CD8-positive, alpha-beta memory T cell (primary cell): ENCODE measurements at places on chromosomes 5 and 9. TPM values are rescaled to one million over a fixed set of nuclear protein-coding genes. Genes with fewer than 3 reads are reported as not detected.
A peak's percentile ranks its signal among the peaks of the same experiment; 100 is the strongest.

Gene CNTNAP3
- total RNA-seq = not detected

Gene SCGB3A2
- total RNA-seq = not detected

Gene FBXO10
- 2.3 TPM for total RNA-seq

Gene TRPM3
- total RNA-seq = not detected

DNA sequence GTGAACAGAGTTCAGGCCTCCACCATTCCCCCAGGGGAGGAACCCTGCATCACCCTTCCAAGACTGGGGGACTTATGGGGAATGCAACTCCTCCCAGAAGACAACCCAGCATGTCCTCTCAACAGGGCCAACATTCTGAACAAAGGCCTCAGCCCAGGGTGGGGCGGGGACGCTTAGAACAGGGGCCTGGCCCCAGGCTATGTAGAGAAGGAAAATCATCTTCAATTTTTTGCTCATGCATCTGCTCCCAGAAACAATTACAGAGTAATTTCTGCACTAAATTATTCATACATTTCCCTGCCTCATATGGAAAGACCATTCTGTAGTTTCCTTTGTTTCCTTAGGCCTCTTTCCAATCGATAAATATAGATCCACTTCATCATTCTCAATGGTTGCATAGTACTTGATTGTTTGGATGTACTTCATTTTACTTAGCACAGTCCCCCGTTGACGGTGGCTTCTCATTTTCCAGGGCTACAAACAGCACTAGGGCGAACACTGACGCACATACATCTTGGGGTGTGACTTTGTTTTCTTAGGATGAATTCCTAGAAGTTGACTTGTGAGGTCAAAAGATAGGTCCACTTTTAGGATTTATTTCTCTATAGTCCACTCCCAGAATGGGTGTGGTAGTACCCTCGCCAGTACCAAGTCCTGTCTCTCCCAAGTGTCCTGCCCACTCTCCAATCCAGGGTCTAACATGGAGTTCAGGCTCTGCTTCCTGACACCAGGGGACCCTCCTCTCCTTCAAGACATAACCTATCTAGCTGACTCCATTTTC is 27.2 kb upstream of the SMU1 start:
- no peak overlapping the region for H3K4me3 ChIP-seq
- no peaks in the 10 kb centered on the region for H3K27me3 ChIP-seq
- no peak for DNase-seq
- H3K36me3 ChIP-seq = no peaks in the 10 kb centered on the region

- H3K4me1 ChIP-seq = no peaks in the 10 kb centered on the region
- DNase-seq = peak; percentile 46
- no peak overlapping the region for H3K27ac ChIP-seq
- H3K36me3 ChIP-seq = no peaks in the 10 kb centered on the region
- H3K4me3 ChIP-seq = no peak overlapping the region
- no peaks in the 10 kb centered on the region for H3K27me3 ChIP-seq
These were observed 28.0 kb downstream of the GLT6D1 start for GRCh38 chr9:135611142-135611874.

- H3K4me3 ChIP-seq = no peak overlapping the region
- no peaks in the 10 kb centered on the region for H3K36me3 ChIP-seq
- no peaks in the 10 kb centered on the region for H3K27me3 ChIP-seq
- DNase-seq = no peak
These were observed 58.7 kb upstream of the PAPPA start for GRCh38 chr9:116094846-116095245.

Gene ANKRD34B
- not detected for total RNA-seq

GRCh38 chr5:59321642-59322041 is 571.9 kb downstream of the PDE4D start:
- no peak for DNase-seq
- no peaks in the 10 kb centered on the region for H3K27me3 ChIP-seq
- no peak overlapping the region for H3K27ac ChIP-seq
- H3K4me3 ChIP-seq = no peak overlapping the region
- no peaks in the 10 kb centered on the region for H3K4me1 ChIP-seq
- no peaks in the 10 kb centered on the region for H3K36me3 ChIP-seq

- no peak overlapping the region for H3K4me3 ChIP-seq
- H3K4me1 ChIP-seq = no peaks in the 10 kb centered on the region
- peaks cover 4% of the 10 kb centered on the region for H3K36me3 ChIP-seq
- no peak for DNase-seq
- H3K27me3 ChIP-seq = no peaks in the 10 kb centered on the region
These were observed 32.4 kb downstream of the ABHD17B start for GRCh38 chr9:71878327-71879274.

Gene TLX3
- not detected for total RNA-seq

DNA sequence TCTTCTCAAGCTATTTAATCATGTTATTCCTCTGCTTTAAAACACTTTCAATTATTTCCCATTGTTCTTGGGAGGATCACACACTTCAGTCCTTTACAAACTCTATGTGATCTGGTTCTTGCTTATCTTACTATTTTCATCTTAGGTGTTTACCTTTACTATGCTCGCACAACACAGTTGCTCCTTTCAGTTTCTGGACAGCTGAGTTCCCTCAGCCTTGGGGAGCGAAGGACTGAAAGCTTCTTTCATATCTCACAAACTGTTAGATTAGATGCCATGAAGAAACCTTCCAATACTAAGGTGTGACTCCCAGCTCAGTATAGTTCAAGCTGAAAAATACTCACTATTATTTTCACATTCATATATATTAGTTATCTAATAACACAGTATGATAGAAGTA is 117.9 kb downstream of the CDC42SE2 start:
- DNase-seq = no peak
- H3K4me1 ChIP-seq = peaks cover 82% of the 10 kb centered on the region
- no peaks in the 10 kb centered on the region for H3K27me3 ChIP-seq
- H3K4me3 ChIP-seq = no peak overlapping the region
- H3K27ac ChIP-seq = peak overlapping the region; percentile 7
- H3K36me3 ChIP-seq = peaks cover 15% of the 10 kb centered on the region

GRCh38 chr5:75089137-75089536 is 36.8 kb upstream of the GCNT4 start:
- H3K36me3 ChIP-seq = no peaks in the 10 kb centered on the region
- DNase-seq = no peak
- no peaks in the 10 kb centered on the region for H3K27me3 ChIP-seq
- no peaks in the 10 kb centered on the region for H3K4me1 ChIP-seq
- no peak overlapping the region for H3K4me3 ChIP-seq
- no peak overlapping the region for H3K27ac ChIP-seq

- no peaks in the 10 kb centered on the region for H3K4me1 ChIP-seq
- no peaks in the 10 kb centered on the region for H3K36me3 ChIP-seq
- H3K27ac ChIP-seq = no peak overlapping the region
- no peaks in the 10 kb centered on the region for H3K27me3 ChIP-seq
- H3K4me3 ChIP-seq = no peak overlapping the region
These were observed 49.1 kb downstream of the PRKACG start for GRCh38 chr9:68964765-68965164.

DNA sequence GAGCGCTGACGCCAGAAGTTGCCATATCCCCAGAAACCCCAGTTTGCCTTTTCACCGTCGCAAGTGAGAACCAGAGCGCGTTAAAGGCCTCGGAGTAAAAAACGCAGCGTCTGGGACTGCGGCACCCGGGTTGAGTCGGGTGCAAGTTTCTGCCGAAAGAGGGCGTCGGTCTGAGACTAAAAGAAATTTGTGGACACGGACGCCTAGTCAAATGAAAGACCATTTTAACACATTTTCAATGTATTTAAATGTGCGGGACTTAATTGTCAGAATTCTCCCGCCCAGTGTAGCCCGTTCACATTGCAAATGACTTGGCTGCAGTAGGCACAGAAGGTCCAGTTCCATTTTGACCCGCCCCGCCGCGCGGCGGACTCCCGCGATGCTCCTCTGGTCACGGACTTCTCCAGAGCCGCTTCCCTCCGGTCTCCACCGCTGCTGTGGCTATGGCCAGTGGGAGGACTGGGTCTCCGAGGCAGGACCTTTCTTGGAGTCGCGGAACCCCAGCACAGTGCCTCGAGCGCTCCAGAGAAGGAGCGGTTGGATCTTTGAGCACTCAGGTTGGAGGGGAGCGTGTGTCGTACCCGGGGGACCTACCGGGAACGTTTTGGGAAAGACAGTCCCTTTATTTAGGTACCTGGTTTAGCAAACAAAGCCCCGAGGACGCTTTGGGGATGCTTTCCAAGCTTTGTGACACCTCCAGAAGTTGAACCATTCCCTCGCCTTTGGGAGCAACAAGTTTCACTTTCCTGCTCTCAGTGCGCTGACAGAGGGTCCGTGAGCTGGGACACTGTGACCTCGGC is 1.2 kb upstream of the NPR3 start:
- H3K27ac ChIP-seq = no peak overlapping the region
- peaks cover 7% of the 10 kb centered on the region for H3K27me3 ChIP-seq
- H3K4me3 ChIP-seq = peak overlapping the region; percentile 50
- no peaks in the 10 kb centered on the region for H3K4me1 ChIP-seq
- no peaks in the 10 kb centered on the region for H3K36me3 ChIP-seq

Gene FOXD4L5
- not detected for total RNA-seq

GRCh38 chr9:2761424-2761823 is 44.1 kb downstream of the KCNV2 start:
- H3K27ac ChIP-seq = no peak overlapping the region
- H3K4me3 ChIP-seq = no peak overlapping the region
- no peaks in the 10 kb centered on the region for H3K27me3 ChIP-seq
- DNase-seq = no peak
- H3K4me1 ChIP-seq = peaks cover 14% of the 10 kb centered on the region

- no peak for DNase-seq
- H3K27me3 ChIP-seq = no peaks in the 10 kb centered on the region
- H3K4me3 ChIP-seq = no peak overlapping the region
- H3K27ac ChIP-seq = no peak overlapping the region
These were observed 155.5 kb upstream of the PPP1R2B start for GRCh38 chr5:156694598-156694997.

Gene PCDHB3
- not detected for total RNA-seq

Gene DTWD2
- 3.3 TPM for total RNA-seq

DNA sequence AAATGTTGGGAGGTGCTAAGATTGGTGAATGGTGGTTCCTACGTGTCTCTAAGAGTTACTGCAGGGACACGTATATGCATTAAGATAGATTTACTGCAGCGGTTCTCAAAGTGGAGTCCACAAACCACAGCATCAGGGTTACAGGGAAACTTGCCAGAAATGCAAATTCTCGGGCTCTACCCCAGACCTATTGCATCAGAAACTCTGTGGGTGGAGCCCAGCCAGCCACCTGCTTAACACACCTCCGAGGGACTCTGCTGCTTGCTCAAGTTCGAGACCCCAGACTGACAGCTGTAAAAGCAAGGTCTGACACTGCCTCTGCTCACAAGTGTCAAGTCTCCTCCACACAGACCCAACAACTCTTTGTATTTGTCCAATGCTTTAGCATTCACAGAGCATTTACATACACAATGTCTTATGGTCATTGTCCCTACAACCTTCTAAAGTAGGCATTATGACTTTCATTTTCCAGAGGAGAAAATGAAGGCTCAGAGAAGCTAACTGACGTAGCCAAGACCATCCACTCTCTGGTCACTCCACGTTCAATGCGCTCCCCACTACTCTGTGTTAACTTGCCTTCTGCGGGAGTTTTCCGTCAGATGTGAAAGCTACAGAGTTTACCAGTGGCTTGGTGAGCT is 48.8 kb downstream of the HSD17B3 start:
- H3K36me3 ChIP-seq = no peaks in the 10 kb centered on the region
- no peak overlapping the region for H3K4me3 ChIP-seq
- no peaks in the 10 kb centered on the region for H3K4me1 ChIP-seq
- H3K27ac ChIP-seq = no peak overlapping the region
- DNase-seq = no peak

DNA sequence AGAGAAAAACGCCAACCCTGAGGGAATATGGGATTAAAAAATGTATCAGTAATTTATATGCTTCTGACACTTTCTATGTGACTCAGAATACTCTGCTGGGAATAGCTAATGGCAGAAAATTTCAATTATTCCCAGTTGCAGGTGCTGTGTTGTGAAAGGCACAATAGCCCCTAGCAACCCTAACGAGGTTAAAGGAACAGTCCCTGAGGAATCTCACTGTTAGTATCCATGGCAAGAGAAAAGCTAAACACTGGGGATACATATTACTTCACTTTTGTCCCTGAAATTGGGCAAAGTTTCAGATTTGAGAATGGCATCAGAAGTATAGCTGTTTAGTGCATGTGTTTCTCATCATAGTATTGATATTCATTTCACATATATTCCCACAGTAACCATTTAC is 555.0 kb downstream of the RAB3C start:
- H3K4me3 ChIP-seq = no peak overlapping the region
- no peak overlapping the region for H3K27ac ChIP-seq
- DNase-seq = no peak
- no peaks in the 10 kb centered on the region for H3K4me1 ChIP-seq

DNA sequence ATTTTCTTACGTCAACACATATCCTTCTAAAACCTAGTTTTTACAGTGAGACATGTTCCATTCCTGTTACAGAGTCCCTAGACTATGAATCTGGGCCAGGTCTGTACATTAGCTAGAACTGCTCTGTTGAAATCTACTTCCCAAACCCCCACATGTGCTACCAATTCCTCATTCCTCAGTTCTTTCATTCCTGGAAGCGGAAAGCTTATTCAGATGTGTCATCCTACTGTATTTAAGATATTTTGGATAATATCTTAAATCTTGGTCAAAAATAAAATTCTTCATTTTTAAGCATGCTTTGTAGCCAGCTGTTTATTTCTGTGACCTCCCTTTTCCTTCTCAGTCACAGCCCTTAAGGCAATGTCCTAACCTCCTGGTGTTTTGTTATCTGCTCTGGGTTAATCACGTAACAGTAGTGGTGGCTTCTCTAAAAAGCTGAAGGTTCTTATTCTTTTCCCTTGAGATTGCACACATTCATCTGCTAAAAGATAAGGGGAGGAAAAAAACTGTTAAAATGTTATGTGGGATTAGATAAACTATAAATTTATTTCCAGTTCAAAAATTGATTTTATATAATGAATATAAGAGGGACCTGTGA is 35.6 kb downstream of the GLRX start:
- H3K4me3 ChIP-seq = no peak overlapping the region
- no peaks in the 10 kb centered on the region for H3K36me3 ChIP-seq
- no peak for DNase-seq
- no peak overlapping the region for H3K27ac ChIP-seq
- H3K4me1 ChIP-seq = no peaks in the 10 kb centered on the region

- no peak overlapping the region for H3K4me3 ChIP-seq
- H3K27me3 ChIP-seq = no peaks in the 10 kb centered on the region
- no peak overlapping the region for H3K27ac ChIP-seq
- H3K4me1 ChIP-seq = peaks cover 11% of the 10 kb centered on the region
These were observed 5.3 kb downstream of the NSA2 start for GRCh38 chr5:74772359-74772758.

Gene UQCRQ
- total RNA-seq = 595 TPM

Gene FCN2
- not detected for total RNA-seq

GRCh38 chr5:76663573-76663972 is 40.4 kb upstream of the F2RL2 start:
- no peak overlapping the region for H3K4me3 ChIP-seq
- H3K4me1 ChIP-seq = no peaks in the 10 kb centered on the region
- H3K36me3 ChIP-seq = peaks cover 24% of the 10 kb centered on the region
- no peak for DNase-seq
- H3K27me3 ChIP-seq = no peaks in the 10 kb centered on the region
- no peak overlapping the region for H3K27ac ChIP-seq

DNA sequence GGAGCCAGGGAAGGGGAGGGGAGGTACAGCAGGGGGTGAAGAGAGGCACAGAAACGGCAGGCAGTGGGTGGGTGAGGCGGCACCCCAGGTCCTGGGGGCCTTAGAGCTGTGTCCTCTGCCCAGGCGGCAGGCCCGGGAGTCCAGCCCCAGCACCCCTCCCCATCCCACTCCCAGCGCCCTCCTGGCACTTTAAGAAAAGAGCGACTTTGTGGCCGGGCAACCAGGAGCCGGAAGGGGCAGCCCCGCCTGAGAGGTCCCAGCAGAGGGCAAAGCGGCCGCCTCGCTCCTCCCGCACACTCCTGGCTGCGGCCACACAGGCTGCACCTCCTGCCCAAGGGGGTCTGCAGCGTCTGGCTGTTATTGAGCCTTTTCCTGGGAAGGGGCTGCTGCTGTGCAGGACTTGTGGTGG is 42.6 kb downstream of the NACC2 start:
- no peaks in the 10 kb centered on the region for H3K27me3 ChIP-seq
- no peak overlapping the region for H3K27ac ChIP-seq
- no peak for DNase-seq
- no peak overlapping the region for H3K4me3 ChIP-seq
- H3K4me1 ChIP-seq = peaks cover 8% of the 10 kb centered on the region
